HCT116 (cell line): ENCODE measurements at places on chromosomes 2 and 18.

DNA sequence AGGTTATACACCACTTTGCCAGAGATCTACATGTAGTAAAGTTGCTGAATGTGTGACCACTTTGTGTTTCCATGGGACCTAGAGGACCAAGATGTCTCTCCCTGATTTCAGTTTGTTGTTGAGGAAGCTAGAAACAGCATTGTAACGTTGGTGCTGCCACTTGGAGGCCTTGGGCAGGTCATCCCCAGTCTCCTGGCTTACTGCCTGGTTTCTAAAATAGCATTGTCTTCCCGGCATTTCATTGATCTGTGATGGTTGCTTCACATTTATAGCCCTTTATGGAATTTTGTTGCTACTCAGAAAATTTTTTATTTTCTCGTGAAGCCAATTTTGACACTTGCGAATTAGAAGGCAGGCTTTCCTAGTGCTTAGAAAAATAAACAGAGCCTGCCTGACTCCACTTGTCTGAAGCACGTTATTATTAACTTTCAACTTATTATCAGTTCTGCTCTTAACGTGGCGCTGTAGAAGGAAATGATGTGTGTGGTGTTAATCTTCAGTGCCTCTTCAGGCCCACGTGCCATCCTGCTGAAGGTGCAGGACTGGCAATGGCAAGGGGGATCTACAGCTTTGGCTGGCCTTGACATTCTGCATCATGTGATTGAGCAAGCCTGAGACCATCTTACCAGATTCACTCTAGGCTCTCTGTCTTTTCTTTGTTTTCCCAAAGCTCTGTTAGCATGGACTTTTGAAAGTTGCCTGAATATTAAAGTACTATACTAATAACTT is 59.9 kb downstream of the INPP4A start:
- DNase-seq: no peak

GRCh38 chr2:238492840-238493239 is 66.1 kb downstream of the ASB1 start:
- no peak for DNase-seq

GRCh38 chr2:197986977-197987376 is 182.6 kb downstream of the PLCL1 start:
- no peak for DNase-seq

DNA sequence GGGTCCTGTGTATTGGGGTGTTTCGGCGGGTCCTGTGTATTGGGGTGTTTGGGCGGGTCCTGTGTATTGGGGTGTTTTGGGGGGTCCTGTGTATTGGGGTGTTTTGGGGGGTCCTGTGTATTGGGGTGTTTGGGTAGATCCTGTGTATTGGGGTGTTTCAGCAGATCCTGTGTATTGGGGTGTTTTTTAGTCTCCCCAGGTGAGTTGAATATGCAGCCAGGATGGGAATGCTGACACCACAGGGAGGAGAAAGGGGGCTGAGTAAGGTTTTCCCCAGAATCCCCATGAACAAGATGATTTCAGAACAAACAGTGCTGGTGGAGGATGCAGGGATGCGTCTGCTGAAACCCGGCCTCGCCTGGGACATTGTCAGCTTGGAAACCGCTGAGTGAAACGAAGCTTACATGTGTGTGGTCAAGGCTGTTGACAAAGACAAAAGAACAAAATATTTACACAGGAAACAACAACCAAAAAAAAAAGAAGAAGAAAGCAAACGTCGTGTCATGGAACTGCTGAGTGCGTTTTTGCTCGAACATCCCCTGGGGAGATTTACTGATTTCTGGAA is 88.5 kb upstream of the ODC1 start:
- DNase-seq: no peak

- DNase-seq: no peak
Measured at GRCh38 chr2:30346471-30347169, 100.4 kb upstream of the LCLAT1 start.
